ENCODE measurements at places on chromosomes 1 and 21.

DNA sequence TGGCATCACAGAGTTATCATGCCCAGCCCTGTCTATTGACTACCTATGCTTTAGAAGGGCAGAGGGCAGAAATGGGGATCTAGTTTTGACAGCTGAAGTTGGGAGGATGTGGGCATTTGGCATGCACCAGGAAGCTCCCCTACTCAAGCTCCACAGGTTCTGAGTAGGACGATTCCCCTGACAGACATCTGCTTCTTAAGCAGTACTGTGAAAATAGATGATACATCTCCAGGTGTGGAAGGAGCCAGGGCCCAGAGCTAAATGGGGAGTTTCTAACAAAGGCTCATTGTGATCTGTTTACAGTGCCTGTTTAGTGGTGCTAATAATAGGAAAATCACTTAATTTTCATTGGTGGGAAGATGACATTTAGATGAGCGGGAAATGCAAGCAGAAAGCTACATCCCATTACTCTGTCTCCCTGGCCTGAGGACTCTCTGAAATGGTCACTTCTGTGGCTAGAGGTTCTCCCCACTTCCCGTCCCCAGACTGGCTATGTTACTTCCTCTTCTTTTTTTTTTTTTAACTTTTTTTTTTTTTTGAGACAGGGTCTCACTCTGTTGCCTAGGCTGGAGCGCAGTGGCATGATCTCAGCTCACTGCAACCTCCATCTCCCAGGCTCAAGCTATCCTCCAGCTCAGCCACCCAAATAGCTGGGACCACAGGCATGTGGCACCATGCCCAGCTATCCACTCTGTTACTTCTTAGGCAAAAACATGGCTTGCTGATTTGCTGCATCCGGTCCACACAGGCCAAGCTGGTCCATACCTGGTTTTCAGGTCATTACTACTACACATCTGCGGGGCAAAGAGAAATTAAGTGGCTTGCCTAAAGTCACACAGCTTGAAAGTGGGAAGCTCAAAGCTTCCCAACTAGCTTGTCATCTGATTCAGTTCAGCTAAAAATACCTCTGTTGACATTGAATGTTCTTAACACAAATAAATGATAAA, 23.2 kb upstream of the CNIH3 start:
- DNase-seq, result no peak

GRCh38 chr1:5828308-5828935, 163.8 kb downstream of the NPHP4 start:
- no peak for DNase-seq

DNA sequence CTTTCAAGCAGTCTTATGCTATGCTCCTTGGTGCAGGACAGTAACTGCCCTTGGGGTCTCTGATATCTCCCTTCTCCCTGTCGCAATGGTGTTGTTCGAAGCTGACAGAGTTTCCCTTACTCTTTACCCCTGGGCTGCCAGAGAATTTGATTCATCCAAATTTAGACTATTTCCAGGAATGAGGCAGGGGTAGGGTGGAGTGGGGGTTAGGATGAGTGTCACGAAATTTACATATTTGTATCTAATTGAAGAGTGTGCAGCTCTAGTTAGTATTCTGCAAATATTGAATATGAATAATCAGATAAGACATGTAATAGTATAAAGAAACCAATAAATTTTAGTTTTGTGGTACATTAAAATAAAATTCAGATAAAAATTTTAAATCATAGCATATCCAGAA, 140.0 kb upstream of the LMO4 start:
- no peak for DNase-seq

DNA sequence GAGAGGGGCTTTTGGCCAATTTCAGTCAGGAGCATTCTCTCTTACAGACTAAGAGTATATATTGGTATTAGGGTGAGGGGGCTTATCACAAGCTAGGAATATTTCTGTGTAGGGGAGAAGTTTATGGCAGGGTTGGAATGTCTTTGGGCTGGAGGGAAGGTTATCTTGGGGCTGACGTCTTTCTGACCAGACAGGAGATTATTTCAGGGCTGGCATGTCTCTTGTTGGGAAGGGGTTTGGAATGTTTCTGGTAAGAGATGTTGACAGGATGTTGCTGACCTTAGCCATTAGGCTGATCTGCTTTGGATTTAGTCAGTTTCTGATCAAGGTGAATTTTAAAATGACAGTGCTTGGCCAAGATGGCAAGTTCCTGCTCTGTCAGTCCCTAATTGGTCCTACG, 17.8 kb upstream of the HSD3B1 start:
- DNase-seq, result no peak

DNA sequence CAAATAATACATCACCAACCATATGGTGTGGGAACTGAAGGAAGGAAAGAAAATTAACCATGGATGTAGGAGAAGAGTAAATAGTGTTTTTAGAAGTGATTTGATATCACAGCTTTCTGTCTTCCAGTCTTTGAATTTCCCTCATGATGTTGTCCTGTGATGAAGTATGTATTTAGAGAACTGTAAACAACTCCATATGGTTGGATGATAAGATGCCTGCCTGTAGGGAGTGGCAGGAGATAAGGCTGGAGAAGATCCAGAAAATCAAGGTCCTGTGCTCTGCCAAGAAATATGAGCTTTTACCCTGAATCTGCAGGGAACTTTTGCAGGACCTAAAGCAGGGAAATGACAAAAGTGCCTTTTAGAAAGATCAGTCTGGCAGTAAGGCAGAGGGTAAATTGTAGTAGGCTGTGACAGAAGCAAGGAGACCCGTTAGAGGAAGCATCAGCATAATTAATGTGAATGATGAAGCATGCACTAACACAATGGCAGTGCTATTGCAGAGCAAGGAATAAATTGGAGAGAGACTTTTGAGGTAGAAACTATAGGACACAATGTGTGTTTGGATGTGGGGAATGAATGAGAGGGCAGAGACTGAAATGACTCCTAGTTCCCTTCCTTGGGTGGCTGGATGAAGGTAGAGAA, 21.9 kb downstream of the CEPT1 start:
- DNase-seq, result no peak

- no peak for DNase-seq
These were observed 136.5 kb upstream of the HNRNPU start for GRCh38 chr1:245000872-245001188.

DNA sequence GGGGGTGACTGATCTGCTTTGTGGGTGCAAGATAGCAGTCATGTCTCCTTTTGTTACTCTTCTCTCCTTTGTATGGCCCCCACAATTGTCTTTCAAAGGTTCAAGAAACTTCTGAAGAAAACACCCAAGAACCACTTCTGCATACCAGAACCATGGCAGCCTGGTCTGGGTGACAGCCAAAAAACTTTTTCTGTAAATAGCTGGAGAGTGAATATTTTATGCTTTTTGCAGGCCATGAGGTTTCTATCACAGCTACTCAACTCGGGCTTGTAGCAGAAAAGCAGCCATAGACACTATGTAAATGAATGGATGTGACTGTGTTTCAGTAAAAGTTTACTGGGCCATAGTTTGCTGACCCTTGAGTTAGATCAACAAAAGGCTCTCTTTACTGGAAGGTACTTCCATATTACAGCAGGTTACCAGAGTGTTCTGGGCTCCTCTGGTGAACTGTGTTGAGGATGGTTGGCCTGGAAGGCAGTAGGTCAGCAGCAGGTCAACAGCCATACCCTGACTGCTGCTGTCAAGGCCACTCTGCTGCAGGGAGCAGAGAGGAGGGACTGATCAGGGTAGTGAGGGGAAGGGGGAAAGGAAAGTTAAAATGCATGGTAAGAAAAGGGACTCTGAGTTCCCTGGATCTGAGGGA, 116.4 kb downstream of the GDAP2 start:
- no peak for DNase-seq
